CD4-positive, alpha-beta T cell treated with Interleukin-4 for 4 hours (primary cell): ENCODE measurements at places on chromosomes 11 and 22.

GRCh38 chr22:49975543-49976389, 15.2 kb downstream of the PIM3 start:
- DNase-seq = no peak

- DNase-seq = no peak
Observed at GRCh38 chr22:16989915-16990314, 18.1 kb downstream of the GAB4 start.

DNA sequence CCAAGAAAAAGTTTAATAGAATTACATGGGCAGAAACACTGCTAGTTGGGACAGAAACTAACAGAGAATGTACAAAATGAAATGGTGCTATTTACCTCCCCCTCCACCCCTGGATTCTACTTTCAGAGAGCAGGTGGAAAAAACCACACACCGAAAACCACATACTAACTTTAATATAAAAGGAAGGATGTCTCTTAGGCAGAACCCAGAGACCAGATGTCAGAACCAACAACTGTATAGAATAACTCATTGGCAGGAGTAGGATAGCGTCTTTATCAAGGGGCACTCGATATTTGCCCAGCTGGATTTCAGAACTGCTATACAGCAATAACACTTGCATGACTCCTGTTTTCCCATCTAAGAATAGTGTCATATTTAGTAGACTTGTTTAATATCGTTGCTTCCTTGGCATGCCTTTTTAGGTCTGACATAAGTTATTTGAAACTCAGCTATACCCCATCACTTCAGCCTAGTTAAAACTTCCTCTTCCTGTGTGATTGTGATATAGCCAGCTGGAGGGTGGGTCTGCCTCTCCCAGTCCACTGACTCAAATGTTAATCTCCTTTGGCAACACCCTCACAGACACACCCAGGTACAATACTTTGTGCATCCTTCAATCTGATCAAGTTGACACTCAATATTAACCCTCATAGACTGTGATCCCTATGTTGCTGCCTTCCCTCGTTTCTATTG, 1.2 kb downstream of the SLC22A25 start:
- DNase-seq = no peak

- DNase-seq = no peak
Observed at GRCh38 chr11:60389279-60389910, 6.9 kb upstream of the MS4A14 start.

GRCh38 chr11:2804701-2805387, 80.7 kb downstream of the CDKN1C start:
- DNase-seq = no peak

GRCh38 chr11:99368583-99368982, 347.8 kb downstream of the CNTN5 start:
- DNase-seq = no peak

- no peak for DNase-seq
Observed at GRCh38 chr11:80524349-80524748, 1083.5 kb upstream of the TENM4 start.

DNA sequence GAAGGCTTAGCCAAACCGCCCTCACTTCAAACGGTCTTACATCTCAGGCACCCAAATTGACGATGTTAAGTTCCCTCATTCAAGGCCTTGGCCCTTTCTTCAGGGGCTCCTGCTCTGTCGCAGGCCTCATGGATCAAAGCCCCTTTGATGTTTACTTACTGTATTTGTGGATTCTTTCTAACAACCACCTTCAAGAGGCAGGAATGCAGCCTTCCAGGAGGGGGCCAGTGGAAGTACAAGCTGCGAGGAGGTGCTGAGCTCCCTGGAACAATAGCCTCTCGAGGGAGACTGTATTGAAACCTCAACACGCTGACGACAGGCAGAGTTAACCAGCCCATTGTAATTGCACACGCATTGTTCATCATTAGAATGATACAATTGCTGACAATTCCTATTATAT, 209.1 kb downstream of the ST3GAL4 start:
- no peak for DNase-seq

- DNase-seq = no peak
Observed at GRCh38 chr11:62459080-62459479, 40.2 kb downstream of the SCGB1A1 start.

DNA sequence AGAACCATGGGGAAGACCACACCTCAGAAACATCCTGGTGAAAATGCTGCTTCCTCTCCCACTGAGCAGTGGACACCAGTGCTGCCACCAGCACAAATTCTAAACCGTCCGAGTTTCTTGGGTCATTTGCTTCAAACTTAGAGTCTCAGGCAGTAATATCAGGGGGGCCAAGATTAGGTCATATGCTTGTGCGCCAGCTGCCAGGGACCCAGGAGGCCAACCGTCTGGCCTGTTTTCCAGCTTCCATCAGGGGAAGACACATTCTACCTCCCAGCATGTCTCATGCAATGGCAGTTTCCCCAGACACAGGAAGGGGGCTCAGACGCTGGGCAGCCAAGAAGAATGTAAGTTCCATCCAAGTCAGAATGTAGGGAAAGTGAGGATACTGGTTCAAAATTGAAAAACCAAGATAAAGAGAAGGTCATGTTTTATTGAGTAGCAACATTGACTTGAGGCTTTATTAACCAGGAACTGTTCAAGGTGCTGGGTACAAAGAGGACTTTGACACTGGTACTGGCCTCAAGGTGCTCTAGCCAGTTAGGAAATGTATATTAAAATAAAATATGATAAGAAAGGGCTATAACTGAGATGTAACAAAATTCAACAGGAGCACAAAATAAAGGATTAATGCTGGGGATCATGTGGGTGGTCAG, 59.7 kb upstream of the EED start:
- no peak for DNase-seq

GRCh38 chr11:105821781-105822180, 200.3 kb downstream of the MSANTD4 start:
- DNase-seq = no peak

GRCh38 chr11:86145439-86146156, 76.7 kb upstream of the PICALM start:
- no peak for DNase-seq

DNA sequence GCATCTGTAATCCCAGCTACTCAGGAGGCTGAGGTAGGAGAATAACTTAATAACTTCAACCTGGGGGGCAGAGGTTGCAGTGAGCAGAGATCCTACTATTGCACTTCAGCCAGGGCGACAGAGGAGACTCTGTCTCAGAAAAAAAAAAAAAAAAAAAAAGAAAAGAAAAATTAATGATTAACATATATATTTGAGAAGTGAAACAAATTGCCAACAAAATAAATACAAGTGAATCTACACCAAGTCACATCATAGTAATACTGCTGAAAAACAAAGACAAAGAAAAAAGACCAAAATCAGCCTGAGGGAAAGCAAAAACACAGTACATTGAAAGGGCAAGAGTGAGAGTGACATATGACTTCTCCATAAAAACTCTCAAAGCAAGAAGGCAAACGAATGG, 123.7 kb downstream of the CASP12 start:
- no peak for DNase-seq

- DNase-seq = no peak
Observed at GRCh38 chr11:41175304-41175972, 284.0 kb downstream of the LRRC4C start.
